SK-N-SH treated with all-trans-retinoic acid at 6 μM for 48 hours (cell line): ENCODE measurements at places on chromosomes 7 and 10.

DNA sequence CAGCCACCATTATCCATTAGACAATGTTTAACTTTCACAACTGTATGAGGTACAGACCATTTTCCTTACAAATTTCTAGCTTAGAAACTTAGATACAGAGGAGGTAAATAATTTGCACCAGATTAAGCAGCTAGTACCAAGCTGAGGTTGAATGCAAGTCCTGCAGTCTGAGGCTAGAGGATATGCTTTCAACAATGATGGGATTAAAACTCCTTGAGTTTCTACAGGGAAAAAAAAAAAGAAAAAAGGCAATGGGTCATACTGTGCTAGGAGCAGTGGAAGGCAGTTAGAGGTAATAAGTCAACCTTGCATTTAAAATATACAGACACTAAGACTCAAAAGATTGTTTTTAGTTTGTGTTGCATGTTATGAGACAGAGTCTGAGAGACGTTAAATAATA lies 86.5 kb downstream of the SEMA3A start:
- no peak for ATAC-seq

DNA sequence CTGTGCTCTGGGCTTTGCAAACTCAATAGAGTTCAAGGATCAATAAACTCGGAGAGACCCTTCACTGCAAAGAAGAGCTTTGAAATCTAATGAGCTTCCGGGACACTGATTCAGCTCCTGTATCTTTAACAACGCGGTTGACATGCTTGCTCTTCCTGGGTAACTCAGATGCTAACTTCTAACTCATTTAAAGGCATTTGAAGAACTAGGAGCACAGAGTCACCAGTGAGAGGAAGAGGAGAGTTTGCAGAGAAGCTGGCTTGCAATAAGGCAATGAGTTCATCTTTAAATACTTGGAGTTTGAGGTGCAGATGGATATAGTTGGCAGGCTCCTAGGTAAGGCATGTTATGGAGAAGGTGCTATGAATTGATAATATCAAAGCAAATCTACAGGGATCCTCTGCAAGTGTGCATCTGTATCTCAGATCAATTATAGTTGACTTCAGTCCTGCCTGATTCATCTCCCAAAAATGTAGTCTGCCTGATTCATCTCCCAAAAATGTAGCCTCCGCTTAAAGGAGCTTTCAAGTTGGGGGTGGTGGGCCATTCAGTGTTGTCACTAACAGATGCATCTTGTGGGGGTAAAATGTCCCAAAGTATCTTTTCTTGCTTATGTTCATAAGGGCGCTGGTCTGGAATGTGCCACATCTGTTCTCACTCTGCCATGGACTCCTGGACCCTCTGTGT lies 182.5 kb upstream of the PRSS58 start:
- peak; percentile 75 for ATAC-seq

- peak; percentile 83 for ATAC-seq
Measured at GRCh38 chr7:94375691-94376090, 19.0 kb upstream of the COL1A2 start.

GRCh38 chr10:58820861-58821751 lies 308.4 kb downstream of the BICC1 start:
- peak; percentile 86 for ATAC-seq

GRCh38 chr7:94706996-94707740 lies 51.2 kb upstream of the SGCE start:
- ATAC-seq = no peak

DNA sequence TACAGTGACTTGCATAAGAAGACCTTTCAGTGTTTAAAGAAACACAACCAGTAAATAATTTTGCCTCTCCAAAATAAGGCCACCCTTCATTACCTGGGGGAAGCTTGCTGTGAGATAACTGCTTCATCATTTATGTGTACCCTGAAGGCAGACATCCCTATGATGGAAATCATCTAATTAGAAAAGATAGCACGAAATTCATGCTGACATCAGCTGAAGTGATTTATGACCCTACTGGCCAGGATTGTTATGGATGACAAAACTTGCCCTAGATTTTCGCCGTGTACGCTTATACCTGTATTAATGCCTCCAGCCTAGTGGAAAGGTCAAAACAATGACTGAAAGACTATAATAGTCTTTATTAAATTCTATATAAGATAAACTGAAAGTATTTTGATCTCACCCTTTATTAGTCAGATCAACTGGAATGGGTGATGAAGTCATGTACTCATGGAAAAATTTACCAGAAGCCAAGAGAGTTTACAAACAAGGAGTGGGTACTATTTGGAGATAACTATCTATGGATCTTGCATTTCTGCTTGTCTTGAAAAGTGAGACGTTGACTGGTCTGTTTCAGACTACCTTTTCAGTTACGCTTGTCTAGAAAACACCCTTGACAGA lies 114.2 kb downstream of the PPP1R3A start:
- ATAC-seq = no peak

DNA sequence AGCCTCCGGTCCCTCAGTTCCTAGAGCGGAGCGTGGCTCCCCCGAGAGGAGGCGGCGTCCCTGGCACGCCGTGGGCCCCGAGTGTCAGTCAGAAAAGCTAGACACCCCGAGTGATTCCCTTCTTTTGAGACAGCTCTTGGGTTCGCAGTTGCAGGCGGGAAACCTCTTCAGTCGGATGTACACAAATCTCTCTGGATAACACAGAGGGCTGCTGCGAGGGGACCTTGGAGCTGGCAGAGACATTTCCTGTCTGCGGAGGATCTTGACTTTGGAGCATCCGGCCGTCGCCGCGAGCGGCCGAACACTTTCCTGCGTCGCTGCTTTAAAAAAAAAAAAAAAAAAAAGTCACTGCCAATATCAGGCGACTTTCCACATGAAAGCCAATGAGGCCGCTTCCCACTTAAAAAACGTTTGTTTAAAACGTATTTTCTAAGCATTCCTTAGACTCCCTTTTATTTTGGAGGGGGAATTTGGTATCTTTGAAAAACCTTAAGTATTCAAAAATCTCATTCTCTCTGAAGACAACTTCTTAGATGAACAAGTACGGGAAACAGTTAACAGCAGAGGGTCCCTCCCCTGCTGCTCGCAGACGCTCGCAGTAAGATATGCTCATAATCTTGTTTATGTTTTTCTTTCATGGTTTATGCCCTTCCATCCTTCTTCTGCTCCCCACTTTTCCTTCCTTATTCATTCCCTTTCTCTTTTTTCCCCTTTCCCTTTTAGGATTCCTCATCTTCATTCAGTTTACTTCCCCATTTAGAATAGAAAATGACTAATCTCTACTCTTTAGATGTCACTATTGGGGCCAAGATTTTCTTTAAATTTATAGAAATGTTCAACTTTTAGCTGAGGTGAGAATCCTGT lies 10.0 kb downstream of the HHEX start:
- ATAC-seq = peak; percentile 75

DNA sequence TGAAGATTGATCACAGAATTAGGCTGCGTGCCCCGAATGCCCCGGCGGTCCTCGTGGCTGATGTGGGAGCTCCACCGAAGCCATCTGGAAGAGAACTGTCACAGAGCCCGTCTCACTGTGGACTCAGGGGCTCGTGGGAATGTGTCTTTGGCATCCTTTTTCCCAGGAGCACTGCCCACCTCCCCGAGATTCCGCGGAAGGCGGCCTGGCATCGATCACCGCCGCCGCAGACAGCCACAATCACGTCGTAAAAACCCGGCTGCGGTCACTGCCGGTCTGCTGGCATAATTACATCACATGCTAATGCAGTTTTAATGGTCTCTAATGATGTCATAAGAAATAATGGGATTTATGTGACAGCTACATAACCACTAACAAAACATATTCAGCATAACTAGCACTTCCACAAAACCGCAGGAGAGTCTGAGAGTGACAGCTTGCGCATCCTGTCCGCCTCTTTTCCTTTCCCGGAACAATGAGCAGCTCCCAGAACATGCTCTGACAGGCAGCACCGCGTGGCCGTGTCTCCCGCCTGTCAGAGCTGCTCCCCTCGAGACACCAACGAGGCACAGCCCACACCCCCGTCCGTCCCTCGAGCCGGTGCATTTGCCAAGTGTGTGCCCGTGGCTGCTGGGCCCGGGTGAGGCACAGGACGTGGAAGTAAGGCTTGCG lies 490.0 kb downstream of the PTPRN2 start:
- no peak for ATAC-seq

DNA sequence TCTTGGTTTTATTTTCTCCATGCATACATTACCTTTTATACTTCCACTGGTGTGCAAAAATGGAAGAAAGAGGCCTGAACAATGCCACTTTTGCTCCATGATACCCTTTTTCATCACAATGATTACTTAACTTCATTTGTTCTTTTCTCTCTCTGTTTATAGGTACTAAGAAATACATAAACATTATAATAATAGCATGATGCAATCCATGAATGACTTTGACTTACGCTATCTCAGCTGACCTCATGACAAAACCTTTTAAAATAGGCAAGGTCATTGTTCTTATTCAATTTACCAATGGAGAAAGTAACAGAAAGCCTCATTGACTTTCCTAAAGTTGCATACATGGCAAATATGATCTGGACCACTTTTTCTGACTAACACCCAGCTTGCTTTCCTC lies 105.1 kb upstream of the ZEB1 start:
- ATAC-seq = no peak

- ATAC-seq = peak; percentile 45; the same call in 2 of the 3 replicates
Measured at GRCh38 chr7:49791088-49791741, 17.8 kb downstream of the VWC2 start.

DNA sequence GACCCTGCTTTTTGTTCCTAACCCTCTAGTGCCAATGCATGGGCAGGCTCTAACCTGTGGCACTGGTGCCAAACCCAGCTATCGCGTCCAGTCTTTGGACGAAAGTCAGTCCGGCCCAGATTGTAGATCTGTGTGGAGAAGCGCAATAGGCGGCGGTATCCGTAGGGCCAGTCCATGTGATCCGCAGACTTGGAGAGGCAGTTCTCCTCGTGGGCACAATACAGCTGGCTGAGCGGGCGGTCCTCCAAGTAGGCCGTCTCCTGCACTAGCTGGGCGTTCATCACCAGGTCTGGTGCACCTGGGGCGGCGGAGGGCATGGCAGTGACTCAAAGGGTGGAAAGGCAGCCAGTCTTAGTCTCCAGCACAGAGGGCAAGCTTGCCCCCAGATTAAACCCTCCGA lies 14.5 kb downstream of the LOXL4 start:
- no peak for ATAC-seq

DNA sequence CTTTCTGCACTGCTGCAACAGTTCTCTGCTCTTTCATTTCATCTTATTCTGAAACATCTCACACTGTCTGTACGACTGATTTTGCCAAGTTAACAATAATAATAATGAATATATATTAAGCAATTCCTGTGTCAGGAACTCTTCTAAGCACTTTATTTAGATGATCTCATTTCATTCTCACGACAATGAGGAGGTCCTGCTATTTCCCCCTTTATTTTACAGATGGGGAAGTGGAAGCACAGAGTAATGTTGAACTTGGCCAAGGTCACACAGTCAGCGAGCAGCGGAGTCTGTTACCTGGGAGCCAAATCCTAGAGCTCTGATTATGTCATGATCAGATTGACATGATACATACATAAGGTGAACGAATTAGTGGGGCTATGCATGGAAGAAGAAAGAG lies 5.8 kb downstream of the MRC1 start:
- no peak for ATAC-seq

- ATAC-seq = no peak
Measured at GRCh38 chr7:108086962-108087361, 43.2 kb downstream of the LAMB4 start.

GRCh38 chr7:67432536-67433234 lies 436.1 kb downstream of the TYW1 start:
- no peak for ATAC-seq
